ENCODE measurements at places on chromosomes 12 and 14.

GRCh38 chr12:116626153-116626552 lies 67.0 kb downstream of the MAP1LC3B2 start:
- DNase-seq = no peak

GRCh38 chr14:27063959-27064358 lies 466.1 kb upstream of the NOVA1 start:
- no peak for DNase-seq

DNA sequence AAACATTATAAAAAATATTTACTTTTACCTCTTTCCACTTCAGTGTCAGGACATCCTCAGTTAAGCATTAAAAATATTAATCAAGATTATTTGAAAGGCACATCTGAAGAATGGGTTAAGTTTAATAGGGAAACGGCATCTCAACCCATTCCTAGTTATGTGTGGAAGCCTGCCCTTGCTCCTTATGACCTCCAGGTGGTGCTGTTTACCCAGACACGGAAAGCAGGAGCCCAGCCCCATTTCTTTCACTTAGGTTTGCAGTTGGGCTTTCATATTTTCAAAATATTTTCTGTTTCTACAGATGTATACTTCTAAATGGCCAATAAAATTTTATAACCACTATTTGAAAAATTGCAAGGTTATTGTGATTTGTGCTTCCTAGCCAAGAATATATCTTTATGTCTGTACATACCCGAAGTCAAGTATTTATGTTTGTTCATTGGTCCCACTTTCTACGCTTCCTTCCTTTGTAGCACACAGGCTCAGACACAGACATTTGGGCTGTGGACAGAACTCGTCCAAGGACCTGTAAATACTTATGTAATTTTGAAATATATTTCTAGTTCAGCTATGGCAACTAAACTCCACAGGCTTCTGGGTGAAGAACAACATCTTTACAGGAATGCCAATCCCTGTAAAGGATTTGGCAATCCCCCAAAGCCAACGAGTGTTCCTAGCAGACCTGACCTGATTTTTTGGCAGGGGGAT lies 247.1 kb downstream of the AKAP6 start:
- DNase-seq = no peak

- no peak for DNase-seq
Observed at GRCh38 chr12:121770388-121770787, 23.1 kb downstream of the RHOF start.

DNA sequence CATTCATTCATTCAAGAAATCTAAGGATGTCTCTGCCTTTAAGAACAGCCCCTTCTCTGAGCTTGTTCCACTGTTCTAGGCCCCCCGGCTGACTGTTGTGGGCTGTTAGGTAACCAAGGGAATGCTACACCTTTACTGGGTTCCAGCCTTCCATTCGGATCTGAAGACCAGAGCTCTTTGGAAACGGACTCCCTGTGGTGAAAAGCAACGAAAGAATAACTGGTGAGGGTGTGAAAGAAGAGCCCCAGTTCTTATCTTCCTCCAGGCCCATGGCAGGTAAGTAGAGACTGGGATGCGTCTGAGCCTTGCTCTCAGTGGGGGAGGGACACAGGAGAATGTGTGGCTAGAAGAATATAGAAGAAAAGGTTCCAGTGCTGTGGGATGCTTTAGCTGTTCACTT lies 207.4 kb downstream of the TMEM132D start:
- DNase-seq = no peak

GRCh38 chr12:95790917-95791849 lies 619 bp upstream of the NTN4 start:
- DNase-seq = peak; percentile 41

- no peak for DNase-seq
Observed at GRCh38 chr12:132806857-132807256, 21.8 kb downstream of the GOLGA3 start.

DNA sequence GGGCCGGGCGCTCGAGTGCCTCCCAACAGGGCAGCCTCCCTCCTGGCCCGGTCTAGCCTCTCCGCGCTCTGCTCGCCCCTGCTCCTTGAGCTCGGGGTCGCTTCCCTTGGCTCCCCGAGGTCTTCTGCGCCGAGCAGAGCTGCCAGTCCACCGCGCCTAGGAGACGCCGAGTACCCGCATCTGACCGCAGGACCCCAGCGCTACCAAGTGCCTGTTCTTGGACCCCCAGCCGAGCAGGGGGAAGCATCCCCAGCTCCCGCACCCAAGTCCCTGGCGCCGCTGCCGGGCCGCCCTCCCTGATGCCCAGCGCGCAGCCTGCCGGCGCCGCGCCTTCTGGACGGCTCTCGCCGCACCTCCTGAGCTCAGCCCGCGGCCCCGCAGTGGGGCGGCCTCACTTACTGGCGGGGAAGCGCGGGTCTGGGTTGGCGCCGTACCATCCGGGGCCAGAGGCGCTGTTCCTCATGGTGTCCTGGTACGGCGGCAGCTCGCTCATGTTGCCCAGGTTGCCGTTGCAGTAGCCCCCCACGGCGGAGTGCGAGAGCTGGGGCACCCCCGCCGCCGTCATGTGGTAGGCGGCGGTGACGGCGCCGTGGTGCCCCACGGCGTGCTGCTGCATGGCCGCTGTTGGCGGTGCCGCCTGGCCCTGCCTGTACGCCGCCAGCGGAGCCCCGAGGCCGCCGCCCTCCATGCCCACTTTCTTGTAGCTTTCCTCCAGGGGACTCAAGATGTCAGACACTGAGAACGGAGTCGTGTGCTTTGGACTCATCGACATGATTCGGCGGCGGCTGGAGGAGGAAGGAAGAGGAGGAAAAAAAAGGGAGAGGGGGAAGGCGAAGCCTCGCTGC lies 1.2 kb downstream of the NKX2-1 start:
- peak; percentile 39 for DNase-seq

- no peak for DNase-seq
Observed at GRCh38 chr12:51389302-51389999, 1.8 kb downstream of the GALNT6 start.

DNA sequence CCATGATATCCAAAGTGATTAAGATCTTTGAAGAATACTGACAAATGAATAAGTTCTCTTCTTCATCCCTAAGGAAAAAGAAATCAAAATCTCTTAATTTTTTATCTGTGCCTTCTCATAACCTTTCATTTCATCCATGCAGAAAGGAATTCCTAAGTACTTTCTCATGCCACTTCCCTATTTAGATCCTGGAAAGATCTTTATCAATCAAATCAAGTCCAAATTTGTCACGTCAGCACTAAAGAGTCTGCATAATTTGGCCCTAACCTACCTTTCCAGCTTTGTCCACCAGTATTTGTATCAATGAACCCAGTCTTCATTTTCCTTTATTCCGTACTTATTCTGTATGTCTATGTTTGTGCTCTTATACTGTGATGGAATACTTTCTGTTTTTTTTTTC lies 41.2 kb downstream of the VEZT start:
- no peak for DNase-seq

- no peak for DNase-seq
Observed at GRCh38 chr12:100473716-100474150, at the start of gene NR1H4. Gene NR1H4, plus strand, starts transcription at chr12:100473866. Its CDS starts 19,458 bp downstream, at chr12:100493324.

DNA sequence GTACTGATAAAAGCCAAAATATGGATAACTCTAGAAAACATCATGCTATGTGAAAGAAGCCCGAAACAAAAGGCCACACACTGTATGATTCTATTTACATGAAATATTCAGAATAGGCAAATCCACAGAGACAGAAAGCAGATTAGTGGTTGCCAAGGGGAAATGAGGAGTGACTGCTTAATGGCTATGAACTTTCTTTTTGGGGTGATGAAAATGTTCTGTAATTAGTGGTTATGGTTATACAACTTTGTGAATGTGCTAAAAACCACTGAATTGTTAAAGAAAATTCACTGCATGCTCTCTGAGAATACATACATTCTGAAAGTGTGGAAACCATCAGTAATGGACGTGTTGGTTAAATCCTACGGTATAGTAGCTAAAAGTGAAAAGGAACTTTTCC lies 39.9 kb upstream of the STON2 start:
- no peak for DNase-seq

DNA sequence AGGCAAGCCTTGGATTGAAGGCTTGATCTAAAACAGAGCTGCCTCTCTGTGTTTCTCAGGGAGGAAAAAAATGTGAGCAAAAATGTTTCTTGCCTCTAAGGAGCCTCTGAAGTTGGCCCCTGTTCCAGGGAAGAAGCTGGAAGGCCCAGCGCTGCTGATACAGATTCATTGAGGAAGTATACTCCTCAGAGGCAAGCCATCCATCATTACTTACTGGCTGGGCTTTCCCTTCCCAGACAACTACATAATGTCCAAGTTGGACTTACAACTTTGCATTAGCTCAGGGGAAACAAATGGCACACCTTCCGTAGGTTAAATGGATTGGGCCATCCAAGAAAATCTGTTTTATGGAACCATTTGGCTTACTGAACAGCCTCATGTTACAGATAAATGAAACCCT lies 263.7 kb upstream of the SEL1L start:
- DNase-seq = no peak

DNA sequence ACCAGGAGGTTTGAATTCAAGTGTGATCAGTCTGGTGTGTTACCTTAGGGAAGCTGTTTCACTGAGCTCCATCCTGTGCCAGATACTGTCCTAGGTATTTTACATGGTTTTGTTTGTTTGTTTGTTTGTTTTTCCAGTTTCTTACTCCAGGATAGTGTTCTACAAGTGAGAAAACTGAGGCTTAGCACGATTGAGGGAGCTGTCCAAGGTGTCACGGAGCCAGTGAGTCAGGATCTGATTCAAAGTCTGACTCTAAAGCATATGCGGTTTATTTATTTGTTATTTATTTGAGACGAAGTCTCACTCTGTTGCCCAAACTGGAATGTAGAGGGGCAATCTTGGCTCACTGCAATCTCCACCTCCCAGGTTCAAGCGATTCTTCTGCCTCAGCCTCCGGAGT lies 79.7 kb upstream of the GNG2 start:
- DNase-seq = no peak

DNA sequence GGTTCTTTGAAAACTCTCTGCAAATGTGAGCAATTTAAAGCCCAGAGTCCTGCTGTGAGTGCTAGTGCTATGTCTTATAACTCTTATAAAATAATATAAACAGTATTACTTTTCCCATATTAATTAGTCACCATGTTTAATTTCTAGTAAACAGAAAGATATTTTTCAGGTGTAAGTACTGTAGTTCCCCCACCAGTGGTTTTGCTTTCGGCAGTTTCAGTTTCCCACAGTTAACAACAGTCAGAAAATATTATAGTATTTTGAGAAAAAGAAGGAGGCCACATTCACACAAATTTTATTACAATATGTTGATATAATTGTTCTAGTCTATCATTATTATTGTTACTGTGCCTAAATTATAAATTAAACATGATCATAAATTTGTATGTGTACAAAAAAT lies 800.5 kb downstream of the LRFN5 start:
- no peak for DNase-seq

DNA sequence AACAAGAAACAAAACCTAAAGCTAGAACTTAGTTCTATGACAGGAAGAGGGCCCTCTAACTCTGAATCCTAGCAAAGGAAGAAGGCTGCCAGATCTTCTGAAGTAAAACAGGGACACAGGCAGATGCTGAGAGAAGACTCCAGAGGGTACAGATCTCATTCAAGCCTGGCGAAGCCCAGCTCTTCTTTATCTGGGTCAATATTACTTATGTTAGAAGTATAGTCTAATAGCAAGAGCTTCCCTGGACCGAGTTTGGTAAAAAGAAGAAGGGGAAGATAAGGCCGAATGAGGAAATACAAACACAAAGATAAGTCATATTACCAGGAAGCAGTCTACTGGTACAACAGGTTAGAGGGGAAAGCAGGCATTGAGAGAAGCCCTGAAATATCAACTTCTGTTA lies 79.9 kb upstream of the CCDC91 start:
- no peak for DNase-seq

DNA sequence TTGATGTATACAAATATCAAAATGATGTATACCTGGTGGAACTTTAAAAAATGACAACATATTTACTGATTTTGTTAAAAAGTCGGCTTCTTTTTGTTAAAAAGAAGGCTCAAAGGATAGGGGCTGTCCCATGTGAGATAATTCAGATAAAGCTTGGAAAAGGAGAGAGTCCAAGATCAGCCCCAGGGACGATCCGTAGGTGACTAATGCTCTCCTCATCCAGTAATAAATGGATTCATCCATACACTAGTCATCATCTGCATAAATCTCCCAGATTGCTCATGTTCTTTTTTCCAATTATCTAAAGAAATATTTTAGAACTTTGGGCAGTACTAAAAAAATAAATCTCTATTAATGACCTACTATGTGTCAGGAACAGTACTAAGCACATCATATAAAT lies 23.4 kb upstream of the FSCB start:
- no peak for DNase-seq

GRCh38 chr14:75280831-75281653 lies 2.4 kb downstream of the FOS start:
- peak; percentile 43 for DNase-seq

GRCh38 chr14:47720281-47720680 lies 44.9 kb upstream of the MDGA2 start:
- no peak for DNase-seq

DNA sequence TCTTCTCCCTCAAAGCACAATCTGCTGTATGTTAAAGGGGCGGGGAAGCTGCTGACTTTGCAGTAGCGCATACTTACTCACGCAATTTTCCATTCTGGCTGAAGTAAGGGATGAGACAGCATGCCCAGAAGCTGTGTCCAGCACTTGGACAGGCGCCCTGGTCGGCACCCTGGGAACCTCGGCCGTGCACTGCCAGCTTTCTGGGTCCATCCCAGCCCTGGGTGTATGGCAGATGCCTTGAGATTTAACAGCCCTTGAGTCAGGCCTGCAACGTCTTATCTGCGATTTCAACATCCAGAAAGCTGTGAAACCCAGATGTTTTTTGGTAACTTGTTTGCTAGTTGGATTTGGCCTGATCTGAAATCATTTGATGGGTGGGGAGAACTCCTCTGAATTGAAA lies 16.1 kb downstream of the EML1 start:
- DNase-seq = no peak

- no peak for DNase-seq
Observed at GRCh38 chr12:27623645-27624044, 72.6 kb upstream of the REP15 start.

DNA sequence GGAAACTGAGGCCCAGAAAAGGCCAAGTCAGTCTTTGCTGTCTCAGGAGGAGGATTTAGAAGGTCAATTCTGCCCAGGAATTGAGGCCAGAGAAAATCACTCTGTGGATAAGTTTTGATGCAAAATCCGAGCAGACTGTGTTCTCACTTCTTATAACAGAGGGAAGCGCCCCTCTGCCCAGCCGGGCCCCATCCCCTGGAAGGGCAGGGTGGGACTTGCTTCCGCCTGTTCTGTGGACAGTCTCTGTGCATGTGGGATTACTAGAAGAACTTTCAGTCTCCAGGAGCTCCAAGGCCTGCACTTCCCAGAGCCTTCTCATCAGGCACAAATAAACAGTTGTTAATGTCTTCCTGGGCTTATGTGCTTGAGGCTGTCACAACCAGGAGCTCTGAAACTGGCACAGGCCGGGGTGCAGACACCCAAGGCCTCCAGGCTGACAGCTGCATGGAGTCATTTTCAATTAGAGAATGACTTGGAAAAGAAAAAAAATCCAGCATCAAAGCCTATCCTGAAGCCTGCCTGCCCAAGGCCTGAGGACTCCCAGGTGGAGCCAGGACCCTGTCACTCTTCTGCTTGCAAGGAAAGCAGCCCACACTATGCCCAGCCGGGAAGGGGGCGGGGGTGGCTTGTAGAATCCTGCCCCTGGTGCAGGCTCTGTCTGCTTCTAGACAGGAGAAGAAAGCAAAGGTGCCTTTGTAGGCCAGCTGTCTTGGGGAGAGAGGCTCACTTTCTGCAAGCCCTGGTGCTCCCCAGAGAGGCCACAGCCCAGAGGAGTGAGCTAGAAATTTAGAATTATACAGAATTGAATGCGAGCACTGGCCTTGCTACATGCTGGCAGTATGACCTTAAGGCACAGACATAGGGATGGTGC lies 84.7 kb downstream of the NTF3 start:
- DNase-seq = no peak
